ENCODE measurements at places on chromosomes 7 and 10.

DNA sequence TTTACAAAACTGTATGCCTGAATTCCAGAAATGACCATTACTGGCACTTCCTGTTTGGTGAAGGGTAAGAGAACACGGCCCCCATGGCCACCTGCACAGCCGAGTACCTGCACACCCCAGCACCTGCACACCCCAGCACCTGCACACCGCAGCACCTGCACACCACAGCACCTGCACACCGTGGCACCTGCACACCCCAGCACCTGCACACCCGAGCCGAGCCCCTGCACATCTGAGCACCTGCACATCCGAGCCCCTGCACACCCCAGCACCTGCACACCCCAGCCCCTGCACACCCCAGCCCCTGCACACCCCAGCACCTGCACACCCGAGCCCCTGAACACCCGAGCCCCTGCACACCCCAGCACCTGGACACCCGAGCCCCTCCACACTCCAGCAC, 243.5 kb downstream of the DNAJB6 start:
- no peak for DNase-seq

DNA sequence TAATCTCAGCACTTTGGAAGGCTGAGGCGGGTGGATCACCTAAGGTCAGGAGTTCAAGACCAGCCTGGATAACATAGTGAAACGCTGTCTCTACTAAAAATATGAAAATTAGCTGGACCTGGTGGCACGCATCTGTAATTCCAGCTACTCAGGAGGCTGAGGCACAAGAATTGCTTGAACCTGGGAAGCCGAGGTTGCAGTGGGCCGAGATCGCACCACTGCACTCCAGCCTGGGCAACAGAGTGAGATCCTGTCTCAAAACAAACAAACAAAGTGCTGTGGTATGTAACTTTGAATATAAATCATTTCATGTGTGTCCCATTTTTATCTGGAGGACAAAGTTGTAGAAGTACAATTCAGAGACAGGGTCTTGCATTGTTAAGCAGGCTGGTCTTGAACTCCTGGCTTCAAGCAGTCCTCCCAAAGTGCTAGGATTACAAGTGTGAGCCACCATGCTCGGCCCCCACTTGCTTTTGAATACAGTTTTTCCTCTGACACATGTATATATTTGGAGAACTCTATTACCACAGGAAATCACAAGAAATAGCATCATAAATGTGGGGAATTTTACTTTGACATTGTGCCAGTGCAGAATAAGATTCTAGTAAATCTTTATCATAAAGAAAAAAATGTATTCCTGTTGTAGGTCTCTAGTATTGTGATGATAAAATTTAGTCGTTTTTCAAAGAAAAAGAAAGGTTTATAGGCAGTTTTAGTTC, 32.6 kb downstream of the PTPN12 start:
- DNase-seq: no peak

- no peak for DNase-seq
These were observed 39.1 kb downstream of the GOLGA7B start for GRCh38 chr10:97888641-97889262.

- DNase-seq: peak; percentile 48
These were observed 676 bp upstream of the GPR146 start for GRCh38 chr7:1043552-1044188.

DNA sequence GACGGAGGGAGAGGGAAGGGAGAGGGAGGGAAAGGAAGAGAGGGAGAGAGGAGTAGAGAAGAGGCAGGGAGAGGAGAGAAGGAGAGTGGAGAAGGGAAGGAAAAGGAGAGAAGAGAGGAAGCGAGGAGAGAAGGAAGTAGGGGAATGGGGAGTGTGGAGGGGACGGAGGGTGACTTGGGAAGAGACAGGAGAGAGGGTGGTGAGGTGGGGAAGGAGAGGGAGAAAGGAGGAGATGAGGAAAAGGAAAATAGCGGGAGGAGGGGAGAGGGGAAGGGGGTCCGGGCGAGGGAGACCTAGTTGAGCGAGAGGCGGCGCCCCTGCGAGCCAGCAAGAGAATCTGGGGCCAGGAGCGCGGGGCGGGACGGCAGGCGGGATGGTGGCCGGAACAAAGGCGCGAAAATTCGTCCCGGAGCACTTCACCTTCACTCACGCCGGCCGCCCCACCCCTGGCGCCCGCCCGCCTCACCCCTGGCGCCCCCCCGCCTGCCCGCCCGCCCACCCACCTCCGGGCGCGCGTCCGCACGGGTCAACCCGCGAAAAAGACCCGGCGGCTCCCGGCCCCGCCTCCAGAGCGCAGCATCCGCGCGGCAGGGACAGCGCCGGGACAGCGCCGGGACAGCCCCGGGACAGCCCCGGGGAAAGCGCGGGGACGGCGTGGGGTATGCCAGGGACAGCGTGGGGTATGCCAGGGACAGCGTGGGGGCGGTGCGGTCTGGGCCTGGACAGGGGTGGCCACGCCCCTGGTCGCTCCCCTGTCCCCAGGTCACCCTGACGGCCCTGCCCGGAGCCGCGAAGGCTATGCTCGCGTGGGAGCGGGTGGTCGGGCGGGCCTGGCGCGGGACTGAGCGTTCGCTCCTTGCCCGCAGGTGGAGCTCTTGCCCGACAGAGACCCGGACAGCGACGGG, 4.2 kb downstream of the VSTM2A start:
- DNase-seq: no peak
